NCI-H2029 treated with DMSO at 0.1 percent for 48 hours (cell line): ENCODE measurements at places on chromosomes 4 and X.

GRCh38 chr4:3582091-3582475, 49.9 kb upstream of the LRPAP1 start:
- no peak for DNase-seq

DNA sequence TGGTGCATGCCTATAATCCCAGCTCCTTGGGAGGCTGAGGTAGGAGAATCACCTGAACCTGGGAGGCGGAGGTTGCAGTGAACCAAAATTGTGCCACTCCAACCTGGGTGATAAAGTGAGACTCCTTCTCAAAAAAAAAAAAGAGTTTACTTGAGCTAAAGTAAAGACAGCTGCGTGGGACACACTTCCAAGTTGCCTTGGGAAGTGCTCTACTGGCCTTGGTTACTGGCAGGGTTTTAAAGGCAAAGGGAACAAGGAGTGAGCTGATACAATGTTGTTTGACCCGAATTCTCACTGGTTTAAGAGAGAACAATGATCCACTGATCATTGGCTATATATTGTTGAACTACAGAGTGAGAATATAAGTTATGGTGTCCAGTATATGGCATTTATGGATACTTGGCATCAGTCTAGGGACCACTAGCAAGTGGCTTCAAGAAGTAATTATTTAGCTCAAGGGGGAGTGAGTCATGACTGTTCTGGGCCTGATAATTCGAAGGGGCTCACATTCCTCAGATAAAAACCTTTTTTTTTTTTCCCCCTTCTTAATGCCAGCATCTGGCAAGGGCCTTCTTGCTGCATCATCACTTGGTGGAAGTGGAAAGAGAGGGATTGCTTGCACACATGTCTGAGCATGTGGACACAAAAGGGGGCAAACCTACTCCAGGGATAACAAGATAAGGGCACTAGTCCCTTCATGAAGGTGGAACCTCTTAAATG, 32.3 kb downstream of the GRK4 start:
- no peak for DNase-seq

DNA sequence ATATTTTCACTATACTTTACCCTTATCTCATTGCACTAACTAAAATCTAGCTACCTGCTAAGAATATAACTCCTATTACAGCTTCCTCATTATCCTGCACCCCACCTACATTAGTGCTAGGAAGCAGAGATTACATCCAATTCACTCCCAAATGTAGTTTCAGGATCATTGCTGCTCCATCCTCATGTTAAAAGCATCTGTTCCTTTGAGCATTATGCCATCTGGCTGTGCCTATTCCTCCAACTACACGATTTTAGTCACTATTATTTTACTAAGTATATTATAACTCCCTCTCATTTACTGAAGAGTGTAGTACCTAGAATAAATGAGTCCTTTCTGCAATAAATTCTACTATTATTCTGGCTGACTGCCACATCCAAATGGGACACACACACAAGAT, 1586.9 kb downstream of the TECRL start:
- no peak for DNase-seq

GRCh38 chr4:10112658-10113284, 3.8 kb downstream of the WDR1 start:
- DNase-seq: no peak

GRCh38 chr4:140427106-140427918, at the start of gene CLGN:
TSS of gene CLGN (minus strand) at chr4:140427648. CDS start at chr4:140413078, 14,570 bp downstream.
- peak; percentile 33 for DNase-seq

GRCh38 chr4:89545315-89545714, 237.7 kb upstream of the GPRIN3 start:
- DNase-seq: no peak

DNA sequence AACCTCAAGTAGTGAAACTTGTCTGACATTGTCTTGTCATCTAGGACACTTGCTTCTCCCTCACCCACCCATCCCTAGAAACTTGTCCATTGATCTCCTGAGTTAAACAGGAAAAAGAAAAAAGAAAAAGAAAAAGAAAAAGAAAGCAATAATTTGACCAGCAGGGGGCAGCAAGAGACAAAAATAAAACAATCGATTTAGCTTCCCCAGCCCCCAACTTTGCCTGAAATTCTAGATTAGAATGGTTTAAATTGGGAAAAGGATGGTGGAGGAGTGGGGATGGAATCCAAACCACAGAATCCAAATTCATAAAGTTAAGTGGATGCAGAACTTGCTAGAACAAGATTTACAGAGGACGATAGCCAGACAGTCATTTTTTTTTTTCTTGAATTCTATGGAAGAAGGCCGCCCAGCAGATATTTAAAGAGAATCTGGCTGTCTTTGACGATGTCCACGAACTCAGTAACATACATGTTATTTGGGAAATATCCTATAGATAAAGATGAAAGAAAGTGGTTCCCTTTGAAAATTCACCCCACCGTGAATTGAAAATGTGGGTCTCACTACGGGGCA, 282.9 kb downstream of the USP46 start:
- peak; percentile 8 for DNase-seq

GRCh38 chr4:149095001-149095400, 652.8 kb upstream of the NR3C2 start:
- no peak for DNase-seq

- no peak for DNase-seq
These were observed 60.2 kb upstream of the HS3ST1 start for GRCh38 chr4:11488657-11489452.

GRCh38 chr4:147769386-147769785, 37.5 kb downstream of the ARHGAP10 start:
- DNase-seq: no peak

GRCh38 chr4:30727409-30727808, 7.2 kb downstream of the PCDH7 start:
- DNase-seq: no peak

GRCh38 chr4:69823048-69823447, 36.9 kb downstream of the SULT1E1 start:
- no peak for DNase-seq

- DNase-seq: no peak
These were observed 460.4 kb upstream of the DIAPH2 start for GRCh38 chrX:96224279-96224678.

DNA sequence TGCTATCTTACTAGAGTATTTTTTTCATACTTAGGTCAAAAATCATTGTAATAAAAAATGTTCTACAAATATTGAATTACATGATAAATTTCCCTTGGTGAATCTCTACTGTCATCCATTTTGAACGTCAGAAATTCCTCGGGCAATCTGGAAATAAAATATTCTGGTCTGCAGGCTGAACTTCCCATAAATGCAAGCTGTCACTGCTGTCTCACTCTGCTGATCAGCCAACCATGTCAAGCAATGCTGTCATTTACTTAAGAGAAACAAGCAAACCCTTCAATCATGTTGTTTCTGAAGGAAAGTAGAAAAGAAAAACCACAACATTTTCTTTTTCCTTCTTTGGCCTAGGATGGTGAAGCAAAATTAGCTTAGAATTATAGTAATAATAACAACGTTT, 514.2 kb upstream of the GALNT7 start:
- no peak for DNase-seq

DNA sequence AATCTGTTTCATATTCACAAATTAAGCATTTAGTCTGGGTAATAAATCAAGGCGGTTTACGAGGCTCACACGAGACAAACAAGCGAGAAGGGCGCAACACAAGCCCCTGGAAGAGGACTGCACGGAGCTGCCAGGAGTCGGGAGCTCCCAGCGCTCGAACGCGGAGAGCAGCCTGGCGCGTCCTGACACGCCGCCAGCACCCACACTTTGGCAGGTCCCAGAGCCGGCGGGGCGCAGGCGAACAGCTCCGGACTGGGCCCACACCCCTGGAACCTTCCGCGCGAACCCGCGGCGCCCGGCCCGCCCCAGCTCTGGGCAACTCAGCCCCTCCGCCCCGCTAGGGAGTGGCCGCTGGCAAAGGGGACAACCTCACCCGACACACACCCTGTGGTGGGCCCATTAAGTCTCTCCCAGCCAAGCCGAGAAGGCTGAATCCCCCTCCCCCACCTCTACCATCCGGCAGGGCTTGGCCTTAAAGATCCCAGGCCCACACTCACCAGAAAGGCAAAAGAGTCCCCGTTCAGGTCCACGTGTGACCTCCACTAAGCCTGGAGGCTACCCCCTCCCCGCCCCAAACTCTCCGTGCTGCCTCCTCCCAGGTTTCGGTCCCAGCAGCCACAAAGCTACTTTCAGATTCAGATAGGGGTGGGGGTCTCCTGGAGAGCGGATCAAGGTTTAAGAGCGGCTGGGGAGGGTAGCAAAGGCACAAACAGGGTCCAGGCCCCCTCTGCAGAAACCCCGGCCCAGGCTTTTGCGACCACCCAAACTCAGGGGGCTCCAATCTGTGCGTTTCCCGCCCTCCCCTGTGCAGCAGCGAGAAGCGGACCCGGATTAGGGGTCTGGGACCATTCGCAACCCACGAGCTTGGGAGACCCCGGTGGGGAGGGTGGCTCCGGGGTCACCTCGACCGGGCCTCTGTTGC, 47.5 kb upstream of the BCOR start:
- DNase-seq: no peak

DNA sequence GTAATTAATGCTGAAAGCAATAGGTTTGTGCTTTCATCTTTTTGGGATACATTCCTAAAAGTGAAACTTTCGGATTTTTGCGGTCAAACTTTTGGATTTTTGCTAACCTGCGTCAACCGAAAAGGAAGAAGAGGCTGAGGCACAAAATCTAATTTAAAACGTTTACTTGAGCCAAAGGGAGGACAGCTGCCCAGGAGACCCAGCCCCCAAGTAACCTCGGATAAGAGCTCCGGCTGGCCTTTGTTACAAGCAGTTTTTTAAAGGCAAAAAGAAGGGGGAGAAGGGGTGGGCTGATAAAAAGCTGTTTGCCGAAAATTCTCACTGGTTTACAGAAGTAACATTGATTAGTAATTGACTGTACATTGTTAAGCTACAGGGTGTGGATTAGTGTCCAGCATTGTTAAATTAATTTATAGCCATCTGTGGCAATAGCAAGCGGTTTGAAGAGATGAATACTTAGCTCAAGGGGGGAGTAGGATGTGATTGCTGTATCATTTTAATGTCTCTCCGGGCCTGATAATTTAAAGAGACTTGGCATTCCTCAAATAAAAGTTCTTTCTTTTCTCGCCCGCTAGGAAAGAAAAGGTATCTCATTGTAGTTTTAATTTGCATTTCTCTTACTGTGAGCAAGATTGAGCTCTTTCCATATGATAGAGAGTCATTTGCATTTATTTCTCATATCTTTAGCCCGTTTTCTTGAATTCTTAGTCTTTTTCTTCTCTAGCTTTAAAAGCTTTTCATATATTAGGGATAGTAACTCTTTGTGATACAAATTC, 59.1 kb upstream of the USP9X start:
- DNase-seq: no peak

DNA sequence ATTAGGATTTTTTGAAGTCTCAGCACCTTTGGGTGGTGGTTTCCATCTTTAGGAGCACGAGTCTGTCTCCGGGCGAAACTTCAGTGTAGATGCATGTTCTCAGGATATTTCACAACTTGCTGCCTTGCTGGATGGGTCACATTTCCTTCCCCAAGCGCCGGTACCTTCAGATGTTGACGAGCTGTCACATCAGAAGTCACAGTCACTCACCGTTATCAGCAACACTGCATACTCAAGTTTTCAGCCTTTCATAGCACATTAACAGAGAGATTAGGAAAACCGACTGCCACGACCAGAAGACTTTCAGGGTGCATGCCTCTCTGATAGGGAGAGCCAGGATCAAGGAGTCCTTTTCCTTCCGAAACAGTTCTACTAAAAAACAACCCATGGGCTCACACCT, 77.8 kb downstream of the SHROOM2 start:
- DNase-seq: no peak

DNA sequence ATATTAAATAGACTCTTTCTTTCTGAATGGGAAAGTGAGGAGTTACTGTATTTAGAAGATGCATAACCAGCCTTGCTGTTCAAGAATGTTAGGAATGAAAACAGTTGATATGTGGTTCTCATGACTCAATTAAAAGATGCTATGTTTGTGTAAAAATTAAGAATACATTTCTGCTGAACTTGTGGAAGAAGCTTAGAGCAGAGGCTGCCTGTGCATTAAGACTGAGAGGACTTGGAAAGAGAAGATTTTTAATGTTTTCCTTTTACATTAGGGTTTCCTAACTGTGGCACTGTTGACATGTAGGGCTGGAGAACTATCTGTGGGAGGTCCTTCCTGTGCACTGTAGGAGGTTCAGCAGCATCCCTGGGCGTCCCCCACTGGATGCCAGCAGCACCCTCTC, 137.7 kb downstream of the GPR143 start:
- no peak for DNase-seq

DNA sequence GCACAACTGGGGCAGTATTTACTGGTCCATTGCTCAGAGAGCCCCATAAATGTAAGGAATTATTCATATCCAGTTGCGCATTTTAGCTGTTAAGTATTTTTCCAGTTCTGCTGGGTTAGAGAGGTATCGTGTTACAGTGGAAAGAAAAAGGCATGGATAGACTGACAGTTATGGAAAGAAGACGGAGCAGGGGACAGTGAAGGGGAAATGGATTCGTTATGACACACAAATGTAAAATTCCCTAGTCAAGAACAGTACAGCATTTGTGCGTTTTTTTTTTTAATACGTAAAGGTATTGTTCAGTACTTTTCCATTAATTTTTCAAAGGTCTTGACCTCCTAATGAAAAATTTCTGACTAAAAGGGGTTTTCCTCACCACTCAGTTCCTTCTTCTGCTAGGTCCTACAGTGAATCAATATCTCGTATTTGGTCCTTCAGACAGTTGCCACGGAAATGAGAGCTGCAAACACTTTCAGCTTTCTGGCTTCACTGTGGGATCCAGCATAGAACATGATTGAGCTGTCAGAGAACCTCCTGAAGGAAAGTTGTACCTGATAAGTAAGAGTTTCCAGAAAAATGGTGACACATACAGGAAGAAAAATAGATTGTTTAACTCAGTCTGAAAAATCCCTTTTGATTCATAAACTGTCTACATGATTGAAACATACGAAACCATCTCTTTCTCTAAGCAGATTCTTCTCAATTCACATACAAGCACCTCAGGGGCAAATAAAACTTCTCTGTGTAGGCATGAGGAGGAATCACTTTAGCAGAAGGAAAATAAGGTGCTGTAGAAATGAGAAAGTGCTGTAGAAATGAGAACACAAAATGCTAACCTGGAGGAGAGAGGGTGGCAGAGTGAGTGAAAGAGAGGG, 21.8 kb upstream of the BBS12 start:
- no peak for DNase-seq

- DNase-seq: no peak
These were observed 6.6 kb downstream of the ZFX start for GRCh38 chrX:24156177-24156576.
